ENCODE measurements at places on chromosomes 1 and 21. TPM values are rescaled to one million over a fixed set of nuclear protein-coding genes. Genes with fewer than 3 reads are reported as not detected.

Gene ITLN2
- polyA plus RNA-seq: not detected

Gene RIMKLA
- 0.63 TPM for polyA plus RNA-seq

Gene TDRD10
- 1.7 TPM for polyA plus RNA-seq

Gene BNIPL
- polyA plus RNA-seq: 4.6 TPM

Gene S100B
- 1.7 TPM for polyA plus RNA-seq

Gene NTNG1
- polyA plus RNA-seq: 28.2 TPM

Gene KCNQ4
- 2.5 TPM for polyA plus RNA-seq

Gene WNT3A
- polyA plus RNA-seq: 0.12 TPM

Gene RAB3B
- polyA plus RNA-seq: 5.5 TPM

Gene MCOLN2
- polyA plus RNA-seq: 4.2 TPM

Gene RNF186
- 0.27 TPM for polyA plus RNA-seq
